ENCODE measurements at places on chromosomes 3 and 15.
A peak's percentile ranks its signal among the peaks of the same experiment; 100 is the strongest.

- DNase-seq = no peak
Measured at GRCh38 chr15:74034206-74034755, 39.8 kb downstream of the PML start.

DNA sequence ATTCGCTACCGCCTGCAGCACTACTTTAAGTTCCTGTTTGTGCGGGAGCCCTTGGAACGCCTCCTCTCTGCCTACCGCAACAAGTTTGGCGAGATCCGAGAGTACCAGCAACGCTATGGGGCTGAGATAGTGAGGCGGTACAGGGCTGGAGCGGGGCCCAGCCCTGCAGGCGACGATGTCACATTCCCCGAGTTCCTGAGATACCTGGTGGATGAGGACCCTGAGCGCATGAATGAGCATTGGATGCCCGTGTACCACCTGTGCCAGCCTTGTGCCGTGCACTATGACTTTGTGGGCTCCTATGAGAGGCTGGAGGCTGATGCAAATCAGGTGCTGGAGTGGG is 995 bp downstream of the CHST14 start:
- DNase-seq = no peak

DNA sequence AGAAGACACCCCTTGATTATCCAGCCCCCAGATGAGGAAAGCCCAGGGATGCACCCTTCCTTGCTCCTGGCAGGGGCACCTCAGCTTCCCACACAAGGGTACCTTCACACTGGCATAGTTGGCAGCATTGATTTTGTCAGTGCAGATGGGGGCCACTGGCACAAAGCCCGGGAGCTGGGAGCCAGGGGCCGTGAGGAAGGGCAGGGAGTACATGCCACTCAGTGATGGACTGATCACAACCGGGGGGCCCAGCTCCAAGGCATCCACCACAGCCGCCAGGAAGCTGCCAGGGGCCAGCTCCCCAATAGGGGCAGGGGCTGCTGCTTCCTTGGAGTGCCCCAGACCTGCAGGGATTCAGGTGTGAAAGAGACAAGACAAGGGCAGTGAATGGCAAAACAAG is 2.6 kb upstream of the PCBP4 start:
- no peak for DNase-seq

DNA sequence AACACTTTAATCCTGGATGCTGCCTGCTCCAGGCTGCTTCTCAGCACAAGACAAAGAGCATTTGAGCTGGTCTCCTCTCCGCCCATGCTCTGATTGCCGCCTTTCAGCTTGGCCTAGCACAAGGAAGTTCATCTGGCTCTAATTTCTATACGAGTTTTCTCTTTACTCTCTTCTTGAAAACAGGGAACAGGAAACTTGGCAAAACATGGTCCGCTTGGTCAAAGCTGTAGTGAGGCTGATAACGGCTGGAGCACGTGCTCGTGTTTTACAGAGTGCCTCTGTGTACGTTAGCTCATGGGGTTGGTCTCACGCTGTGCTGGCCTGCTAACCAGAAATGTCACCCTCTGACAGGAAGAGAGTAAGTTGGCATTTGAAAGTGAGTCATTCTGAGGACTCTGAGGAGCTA is 19.2 kb downstream of the RARRES1 start:
- DNase-seq = peak; percentile 54

DNA sequence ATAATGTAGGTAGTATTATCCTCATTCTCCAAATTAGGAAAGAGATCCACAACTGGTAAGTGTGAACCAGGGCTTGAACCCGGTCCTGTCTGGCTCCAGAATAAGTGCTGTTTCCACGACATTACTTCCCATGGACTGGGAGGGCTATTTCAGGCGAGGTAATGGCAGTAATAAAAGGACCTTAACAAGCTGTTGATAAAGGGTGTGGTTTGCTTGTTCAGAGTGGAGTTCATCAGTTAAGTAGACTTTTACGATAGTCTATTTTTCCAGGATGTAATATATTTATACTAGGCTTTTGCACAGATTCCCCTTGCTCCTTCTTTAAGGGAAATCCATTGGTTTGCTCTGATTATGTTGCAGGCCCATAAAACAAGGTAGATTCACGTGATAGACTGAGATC is 88.4 kb upstream of the TNFAIP8L3 start:
- no peak for DNase-seq

- DNase-seq = no peak
Measured at GRCh38 chr3:16441371-16441875, 72.1 kb downstream of the RFTN1 start.

DNA sequence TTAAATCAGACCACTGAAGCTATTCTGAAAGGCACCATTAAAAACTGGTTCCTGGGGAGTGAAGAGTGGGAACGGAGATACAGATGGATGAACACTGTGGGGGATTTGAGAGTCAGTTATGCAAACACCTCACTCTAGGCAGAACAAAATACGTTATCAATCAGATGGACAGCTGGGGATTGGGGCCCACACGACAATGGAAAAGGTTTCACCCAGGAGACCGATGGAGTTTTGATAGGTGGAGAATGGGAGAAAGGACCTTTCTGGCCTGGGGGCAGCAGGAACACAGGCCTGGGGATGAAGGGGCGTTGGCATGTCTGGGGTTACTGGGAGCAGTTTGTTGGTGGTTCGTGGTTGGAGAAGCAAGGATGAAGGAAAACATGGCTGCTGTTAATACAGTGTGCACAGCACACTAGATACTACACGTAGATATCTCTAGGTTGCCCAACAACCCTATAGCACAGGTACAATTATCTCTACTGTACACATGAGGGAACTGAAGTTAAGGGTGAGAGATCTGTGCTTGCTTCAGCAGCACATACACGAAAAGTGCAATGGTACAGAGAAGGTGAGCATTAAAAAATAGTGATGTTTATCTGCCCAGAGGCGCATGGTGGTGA is 16.5 kb downstream of the ST6GAL1 start:
- peak; percentile 19 for DNase-seq

GRCh38 chr3:58556001-58556400 is 19.0 kb upstream of the ACOX2 start:
- DNase-seq = no peak

GRCh38 chr3:187986514-187986934 is 167.4 kb upstream of the LPP start:
- peak; percentile 43 for DNase-seq

GRCh38 chr3:135973841-135974240 is 8.3 kb downstream of the PPP2R3A start:
- DNase-seq = no peak
